ENCODE measurements at places on chromosomes 3 and 15. TPM values are rescaled to one million over a fixed set of nuclear protein-coding genes. Genes with fewer than 3 reads are reported as not detected.

- no peak overlapping the region for H3K27ac ChIP-seq
- H3K27me3 ChIP-seq = peaks cover 14% of the 10 kb centered on the region
- peaks cover 33% of the 10 kb centered on the region for H3K36me3 ChIP-seq
- peaks cover 8% of the 10 kb centered on the region for H3K4me1 ChIP-seq
Measured at GRCh38 chr3:9704347-9705322, 1.0 kb downstream of the CPNE9 start.

DNA sequence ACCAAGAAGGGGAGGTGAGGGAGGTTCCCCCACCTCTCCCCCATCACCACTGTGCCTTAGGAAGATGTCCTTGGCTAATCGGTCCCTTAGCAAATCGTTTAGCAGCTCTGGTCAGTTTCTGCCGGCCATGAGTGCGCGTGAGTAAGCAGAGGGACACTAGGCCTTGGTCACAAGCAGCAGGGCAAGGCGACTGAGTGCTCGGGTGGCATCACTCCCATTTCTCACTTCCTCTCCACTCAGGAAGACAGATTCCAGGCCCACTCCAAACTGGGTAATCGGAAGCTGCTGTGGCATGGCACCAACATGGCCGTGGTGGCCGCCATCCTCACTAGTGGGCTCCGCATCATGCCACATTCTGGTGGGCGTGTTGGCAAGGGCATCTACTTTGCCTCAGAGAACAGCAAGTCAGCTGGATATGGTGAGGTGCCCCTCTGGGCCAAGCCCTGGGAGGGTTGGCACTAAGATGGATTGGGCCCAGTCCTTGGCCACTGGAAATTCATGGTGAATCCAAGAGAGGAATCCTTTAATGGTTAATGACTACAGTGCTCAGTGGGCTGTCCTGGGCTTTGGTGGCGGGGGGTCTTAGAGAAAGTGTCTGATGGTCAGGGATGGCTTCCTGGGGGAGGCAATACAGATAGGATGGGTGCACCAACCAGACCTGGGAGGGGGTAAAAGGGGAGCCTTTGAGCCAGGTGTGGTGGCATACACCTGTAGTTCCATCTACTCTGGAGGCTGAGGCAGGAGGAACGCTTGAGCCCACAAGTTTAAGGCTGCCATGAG lies 4.0 kb downstream of the PARP3 start:
- no peak overlapping the region for H3K27ac ChIP-seq
- no peak overlapping the region for H3K4me3 ChIP-seq
- no peaks in the 10 kb centered on the region for H3K27me3 ChIP-seq
- no peak for DNase-seq

The TMEM42 gene
- 9.6 TPM for total RNA-seq

The CERS3 gene
- not detected for total RNA-seq

DNA sequence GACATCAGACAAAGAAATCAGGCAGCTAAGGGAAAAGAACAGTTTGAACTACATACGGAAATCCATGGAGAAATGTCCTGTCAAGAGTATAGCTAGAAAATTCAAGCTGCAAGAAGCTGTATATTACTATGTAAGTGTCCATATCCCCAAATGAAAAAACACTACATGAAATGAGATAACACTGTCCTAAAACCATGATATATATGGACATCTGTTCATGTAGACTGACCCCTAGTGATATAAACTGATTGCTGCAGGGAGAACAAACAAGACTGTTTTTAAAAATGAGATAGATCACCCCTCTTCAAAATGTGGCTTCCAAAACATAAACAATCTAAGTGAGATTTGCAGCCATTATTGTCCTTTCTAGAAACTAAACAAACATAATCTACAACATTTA lies 985.6 kb downstream of the EPHA3 start:
- no peaks in the 10 kb centered on the region for H3K27me3 ChIP-seq
- H3K4me1 ChIP-seq = no peaks in the 10 kb centered on the region
- no peak overlapping the region for H3K27ac ChIP-seq
- DNase-seq = no peak
- H3K36me3 ChIP-seq = no peaks in the 10 kb centered on the region

DNA sequence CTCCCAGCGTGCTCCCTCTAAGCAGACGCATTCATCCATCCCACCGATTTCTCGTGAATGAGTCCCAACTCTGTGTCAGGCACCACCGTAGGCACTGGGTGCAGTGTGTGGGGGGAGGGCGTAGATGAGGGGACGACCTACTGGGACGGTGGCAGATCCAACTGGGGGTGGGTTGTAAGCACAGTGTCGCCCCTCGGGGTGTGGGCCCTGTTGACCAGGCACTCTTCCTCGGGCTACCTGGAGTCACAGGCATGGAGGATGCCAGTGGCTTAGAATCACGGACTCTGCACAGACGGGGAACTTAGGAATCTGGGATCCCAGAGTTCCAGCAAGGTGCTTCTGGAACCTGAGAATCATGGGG lies 66.2 kb downstream of the SLC6A6 start:
- no peak for DNase-seq
- H3K36me3 ChIP-seq = peaks cover 75% of the 10 kb centered on the region
- H3K4me1 ChIP-seq = peaks cover 3% of the 10 kb centered on the region
- H3K27ac ChIP-seq = no peak overlapping the region
- no peak overlapping the region for H3K4me3 ChIP-seq

DNA sequence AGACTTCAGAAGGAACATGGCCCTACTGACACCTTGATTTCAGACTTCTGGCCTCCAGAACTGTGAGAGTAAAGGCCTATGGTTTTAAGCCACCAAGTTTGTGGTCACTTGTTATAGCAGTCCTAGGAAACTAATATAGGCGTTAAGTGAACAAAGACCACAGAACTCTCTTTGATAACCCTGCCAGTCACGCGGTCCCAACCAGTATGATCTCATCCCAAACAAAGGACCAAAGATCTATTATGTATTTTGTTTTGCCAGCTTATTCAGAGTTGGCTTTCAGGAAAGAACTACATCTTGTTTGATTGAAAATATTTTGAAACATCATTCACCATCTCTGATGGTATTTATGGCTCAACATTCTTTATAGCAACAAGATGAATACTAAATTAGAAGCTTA lies 294.4 kb upstream of the SLCO3A1 start:
- no peaks in the 10 kb centered on the region for H3K27me3 ChIP-seq
- no peak overlapping the region for H3K27ac ChIP-seq
- no peak for DNase-seq
- H3K4me3 ChIP-seq = no peak overlapping the region
- no peaks in the 10 kb centered on the region for H3K36me3 ChIP-seq

- no peaks in the 10 kb centered on the region for H3K4me1 ChIP-seq
- H3K27me3 ChIP-seq = no peaks in the 10 kb centered on the region
- DNase-seq = no peak
- H3K27ac ChIP-seq = no peak overlapping the region
Measured at GRCh38 chr3:30720586-30721313, 114.3 kb downstream of the TGFBR2 start.

The ADIPOQ gene
- 23.4 TPM for total RNA-seq
